ENCODE measurements at places on chromosomes 4 and X.

DNA sequence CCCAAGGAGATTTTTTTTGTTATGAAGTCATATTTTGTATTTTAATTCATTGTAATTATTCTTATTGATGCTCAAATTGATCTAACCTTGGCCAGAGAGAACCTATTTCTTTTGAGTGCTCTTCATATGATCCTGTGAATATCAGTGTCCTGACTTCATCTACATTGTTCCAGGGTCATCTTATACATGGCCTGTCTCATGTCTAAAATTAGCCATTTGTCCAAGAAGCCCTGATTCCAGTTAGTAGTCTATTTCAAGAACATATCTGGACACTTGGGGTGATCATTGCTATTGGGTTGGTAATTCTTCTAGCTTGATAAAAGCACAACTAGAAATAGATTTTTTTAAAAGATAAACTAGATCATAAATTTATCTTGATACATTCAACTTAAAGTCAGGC, 266.2 kb downstream of the SPRY1 start:
- no peak for DNase-seq

GRCh38 chrX:68694435-68695205, 47.2 kb downstream of the STARD8 start:
- DNase-seq: no peak

DNA sequence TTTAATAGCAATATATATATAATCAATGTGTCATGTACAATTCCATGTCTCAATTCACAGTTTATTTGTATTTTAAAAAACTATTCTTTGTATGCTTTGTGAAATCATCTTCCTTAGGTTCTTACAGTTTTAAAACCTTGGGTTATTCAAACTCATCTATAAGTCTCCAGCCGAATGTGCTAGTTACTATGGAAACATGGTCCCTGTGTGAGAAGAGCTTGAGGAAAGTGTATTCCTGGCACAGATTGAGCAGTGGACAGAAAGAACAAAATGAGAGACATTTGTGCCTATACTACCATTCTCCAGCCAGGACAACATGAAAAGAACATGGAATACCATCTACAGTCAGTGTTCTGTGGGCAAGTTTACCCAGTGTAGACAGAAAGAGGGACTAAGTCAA, 103.4 kb downstream of the EFHC2 start:
- no peak for DNase-seq

DNA sequence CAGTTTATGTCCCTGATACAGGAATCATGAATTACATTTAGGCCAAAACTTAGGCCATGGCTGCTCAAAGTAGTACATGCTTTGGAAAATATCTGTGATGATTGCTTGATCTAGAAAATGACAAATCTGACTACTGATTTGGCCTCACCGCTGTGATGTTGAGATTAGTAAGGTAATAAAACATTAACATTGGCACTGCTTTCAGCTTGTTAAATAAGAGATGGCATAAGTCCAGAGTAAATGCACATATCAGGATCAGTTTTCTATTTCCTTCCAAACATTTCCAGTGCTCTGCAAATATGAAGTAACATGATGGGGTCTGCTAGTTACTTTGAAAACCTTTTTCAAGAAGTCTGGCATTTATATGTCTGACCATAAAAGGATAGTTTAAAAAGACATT, 687.3 kb upstream of the ACTRT1 start:
- DNase-seq: no peak

DNA sequence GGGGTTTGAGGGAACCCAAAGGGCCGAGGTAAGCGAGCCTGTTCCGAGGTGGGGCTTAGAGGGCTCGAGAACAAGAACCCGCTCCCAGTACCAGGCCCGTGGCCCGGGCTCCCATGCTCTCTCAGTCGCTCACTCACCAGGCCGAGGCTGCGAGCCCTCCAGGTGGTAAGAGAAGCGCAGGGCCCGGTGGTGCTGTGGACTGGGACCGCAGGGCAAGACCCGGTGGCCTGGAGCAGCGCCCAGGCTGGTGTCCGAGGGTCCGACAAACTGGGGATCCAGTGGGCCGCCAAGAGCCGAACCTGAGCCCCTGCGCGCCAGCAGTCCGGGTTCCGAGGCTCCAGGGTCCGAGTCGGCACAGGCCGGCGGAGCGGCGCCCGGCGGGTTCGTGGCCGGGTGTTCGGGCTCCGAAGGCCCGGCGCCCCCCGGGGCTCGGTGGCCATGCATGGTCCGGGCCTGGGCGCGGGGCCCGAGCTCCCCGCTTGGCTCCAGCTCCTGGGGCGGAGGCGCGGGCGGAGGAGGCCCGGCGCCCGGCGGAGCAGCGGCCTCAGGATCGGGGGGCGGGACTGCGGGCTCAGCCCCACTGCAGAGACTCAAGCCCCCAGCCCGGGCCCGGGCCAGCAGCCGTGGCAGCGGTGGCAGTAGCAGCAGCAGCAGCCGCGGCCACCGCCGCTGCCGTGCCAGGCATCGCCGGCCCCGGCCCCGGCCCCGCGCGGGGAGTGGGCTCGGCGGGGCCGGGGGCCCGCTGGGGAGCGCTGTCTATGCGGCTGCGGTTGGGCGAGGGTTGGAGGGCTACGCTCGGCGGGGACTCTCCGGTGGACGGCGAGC, 833 bp downstream of the FGD1 start:
- no peak for DNase-seq

GRCh38 chrX:8815460-8816065, 14.4 kb upstream of the FAM9A start:
- no peak for DNase-seq

GRCh38 chrX:21800344-21800770, 39.1 kb upstream of the MBTPS2 start:
- DNase-seq: no peak

GRCh38 chr4:125262079-125262478, 52.7 kb upstream of the FAT4 start:
- DNase-seq: no peak

DNA sequence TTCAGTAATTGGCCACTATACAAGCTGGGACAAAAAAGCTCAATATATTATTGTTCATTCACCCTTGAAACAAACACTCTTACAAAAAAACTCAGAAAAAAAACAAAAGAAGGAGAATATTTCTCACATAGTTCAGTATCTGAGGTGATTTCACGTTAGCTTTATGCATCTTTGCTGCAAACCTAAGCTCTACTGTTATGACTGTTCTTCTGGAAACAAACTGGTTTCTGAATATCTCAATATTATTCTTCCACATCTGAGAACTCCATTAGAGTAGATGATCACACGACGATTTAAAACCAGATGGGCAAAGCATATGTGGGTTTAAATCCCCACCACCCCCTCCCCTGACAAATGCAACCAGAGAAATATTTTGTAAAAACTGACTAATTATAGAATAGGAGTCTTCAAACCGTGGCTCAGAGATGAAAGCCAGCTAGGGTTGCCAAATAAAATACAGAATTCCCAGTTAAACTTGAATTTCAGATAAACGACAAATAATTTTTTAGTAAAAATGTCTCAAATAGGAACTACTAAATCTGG, 182.0 kb upstream of the FAM241A start:
- DNase-seq: no peak

DNA sequence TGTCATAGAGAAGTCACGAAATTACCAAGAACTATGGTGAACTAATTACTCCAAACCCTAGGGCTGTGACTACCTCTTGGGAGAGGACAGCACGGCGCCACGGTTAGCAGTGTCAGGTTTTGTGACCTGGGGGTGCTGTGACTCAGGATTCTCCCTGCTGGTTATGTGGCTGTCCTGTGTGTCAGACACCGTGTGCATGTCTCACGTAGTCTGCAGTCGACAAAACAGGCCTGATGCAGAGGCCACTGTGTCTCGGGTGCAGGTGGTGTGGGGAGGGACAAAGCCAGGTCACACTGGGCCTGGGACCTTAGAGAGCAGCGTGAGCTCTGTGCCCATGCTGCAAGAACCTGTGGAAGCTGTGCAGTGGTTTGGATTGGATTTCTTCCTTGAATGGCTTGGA, 34.1 kb downstream of the TNIP2 start:
- DNase-seq: no peak

GRCh38 chr4:105036991-105037390, 109.7 kb upstream of the TET2 start:
- DNase-seq: no peak

DNA sequence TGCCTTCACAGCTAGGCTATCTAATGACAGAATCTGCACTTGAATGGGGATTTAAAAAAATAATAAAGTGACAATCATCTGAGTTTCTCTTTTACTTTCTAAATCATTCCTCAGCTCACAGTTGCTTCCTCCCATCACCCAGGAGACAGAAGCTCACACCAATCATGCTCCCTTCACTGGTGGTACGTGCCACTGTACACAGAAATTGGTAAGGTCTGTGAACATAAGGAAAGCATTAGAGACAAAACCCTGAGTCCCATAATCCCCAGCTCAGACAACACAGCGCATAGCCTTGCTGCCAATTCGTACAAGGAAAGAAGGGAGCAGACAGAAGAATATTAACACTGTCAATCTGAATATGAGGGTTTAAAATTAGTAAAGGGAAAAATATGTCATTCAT, 133.1 kb downstream of the IDS start:
- no peak for DNase-seq

GRCh38 chr4:144104509-144105130, 35.9 kb downstream of the GYPA start:
- no peak for DNase-seq

GRCh38 chr4:113278324-113278934, 229.0 kb downstream of the ANK2 start:
- DNase-seq: peak; percentile 68
